ENCODE measurements at places on chromosomes 6 and 20.

DNA sequence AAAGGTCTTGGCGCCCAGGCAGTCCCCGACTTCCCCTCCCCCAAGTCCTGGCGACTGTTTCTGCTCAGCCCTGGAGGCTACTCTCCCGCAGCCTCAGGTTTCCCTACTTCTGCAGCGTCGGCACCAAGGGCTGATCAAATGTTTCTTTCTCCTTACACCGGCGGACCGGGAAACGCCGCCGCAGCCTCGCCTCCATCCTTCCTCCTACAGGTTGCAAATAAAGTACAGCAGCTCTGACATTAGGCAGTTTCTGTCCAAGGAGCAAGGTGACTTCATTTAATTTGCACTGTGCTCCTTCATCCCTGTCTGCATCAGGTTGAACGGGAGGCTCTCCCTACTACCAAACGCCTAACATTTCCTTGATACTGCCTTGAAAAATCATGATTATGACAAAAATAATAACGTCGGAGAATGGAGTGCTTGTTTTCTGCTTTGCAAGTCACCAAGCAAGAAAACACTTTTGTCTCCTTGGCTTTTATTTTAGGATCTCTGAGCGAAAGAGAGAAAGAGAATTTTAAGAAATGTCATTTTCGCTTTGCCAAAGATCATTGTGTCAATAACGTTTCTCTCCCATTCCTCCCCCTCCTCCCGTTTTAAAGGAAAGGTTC lies 1.0 kb downstream of the CLIC5 start:
- no peaks in the 10 kb centered on the region for H3K36me3 ChIP-seq
- DNase-seq = no peak
- no peak overlapping the region for H3K27ac ChIP-seq
- H3K4me3 ChIP-seq = peak overlapping the region; percentile 45

DNA sequence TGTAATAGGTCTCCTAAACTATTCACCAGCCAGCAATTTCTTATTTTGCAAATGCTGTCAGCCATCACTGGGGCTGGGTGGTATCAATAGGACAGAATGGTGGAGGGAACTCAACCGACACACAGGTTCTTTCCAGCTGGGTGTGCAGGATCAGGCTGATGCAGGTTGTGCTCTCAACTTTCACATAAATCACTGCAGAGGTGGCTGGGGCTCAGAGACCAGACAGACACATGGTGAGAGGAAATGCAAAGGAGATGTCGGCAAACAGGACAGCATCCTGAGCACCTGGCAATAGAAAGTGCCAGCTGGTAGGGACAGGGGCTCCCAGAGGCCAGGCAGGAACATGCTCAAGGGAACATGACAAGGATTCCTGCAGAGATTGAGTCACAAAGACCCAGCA lies 254.9 kb downstream of the SOD2 start:
- no peak overlapping the region for H3K27ac ChIP-seq
- no peak overlapping the region for H3K4me3 ChIP-seq
- no peak for DNase-seq
- H3K4me1 ChIP-seq = no peaks in the 10 kb centered on the region
- H3K27me3 ChIP-seq = no peaks in the 10 kb centered on the region

DNA sequence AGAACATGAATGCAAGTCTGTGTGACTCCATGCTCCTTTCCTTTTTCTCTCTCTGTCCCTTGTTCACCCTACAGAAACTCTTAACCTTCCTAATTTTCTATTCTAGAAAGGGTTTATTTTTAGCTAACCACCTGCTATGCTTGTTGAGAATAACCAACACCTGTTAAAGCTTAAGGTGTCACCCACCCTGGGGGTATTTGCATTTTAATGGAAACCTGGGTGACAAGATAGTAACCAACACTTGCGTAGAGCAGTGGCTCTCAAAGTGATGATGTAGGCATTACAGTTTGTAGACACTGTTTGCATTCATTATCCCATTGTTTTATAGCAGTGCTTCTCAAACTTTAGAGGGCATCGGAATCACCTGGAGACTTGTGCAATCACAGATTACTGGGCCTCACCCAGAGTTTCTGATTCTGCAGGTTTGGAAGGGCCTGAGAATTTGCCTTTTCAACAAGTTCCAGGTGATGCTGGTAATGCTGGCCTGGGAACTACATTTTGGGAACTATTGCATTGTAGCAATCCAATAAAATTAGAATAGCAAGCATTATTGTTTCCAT lies 114.4 kb upstream of the ARMC2 start:
- no peak for DNase-seq
- peaks cover 19% of the 10 kb centered on the region for H3K4me1 ChIP-seq
- no peaks in the 10 kb centered on the region for H3K27me3 ChIP-seq
- no peak overlapping the region for H3K4me3 ChIP-seq
- no peak overlapping the region for H3K27ac ChIP-seq

DNA sequence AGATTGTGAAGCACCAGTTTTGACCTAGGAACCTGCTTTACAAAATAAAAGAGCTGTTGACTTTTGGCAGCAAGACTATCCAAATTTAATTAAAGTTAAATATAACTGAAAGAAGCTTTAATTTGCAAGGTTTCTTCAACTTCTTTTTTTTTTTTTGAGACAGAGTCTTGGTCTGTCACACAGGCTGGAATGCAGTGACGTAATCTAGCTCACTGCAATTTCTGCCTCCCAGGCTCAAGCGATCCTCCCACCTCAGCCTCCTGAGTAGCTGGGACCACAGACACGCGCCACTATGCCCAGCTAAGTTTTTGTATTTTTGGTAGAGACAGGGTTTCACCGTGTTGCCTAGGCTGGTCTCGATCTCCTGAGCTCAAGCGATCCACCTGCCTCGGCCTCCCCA lies 13.7 kb upstream of the CSE1L start:
- H3K4me1 ChIP-seq = no peaks in the 10 kb centered on the region
- H3K4me3 ChIP-seq = no peak overlapping the region
- H3K27me3 ChIP-seq = no peaks in the 10 kb centered on the region
- peaks cover 80% of the 10 kb centered on the region for H3K36me3 ChIP-seq
- H3K27ac ChIP-seq = no peak overlapping the region

DNA sequence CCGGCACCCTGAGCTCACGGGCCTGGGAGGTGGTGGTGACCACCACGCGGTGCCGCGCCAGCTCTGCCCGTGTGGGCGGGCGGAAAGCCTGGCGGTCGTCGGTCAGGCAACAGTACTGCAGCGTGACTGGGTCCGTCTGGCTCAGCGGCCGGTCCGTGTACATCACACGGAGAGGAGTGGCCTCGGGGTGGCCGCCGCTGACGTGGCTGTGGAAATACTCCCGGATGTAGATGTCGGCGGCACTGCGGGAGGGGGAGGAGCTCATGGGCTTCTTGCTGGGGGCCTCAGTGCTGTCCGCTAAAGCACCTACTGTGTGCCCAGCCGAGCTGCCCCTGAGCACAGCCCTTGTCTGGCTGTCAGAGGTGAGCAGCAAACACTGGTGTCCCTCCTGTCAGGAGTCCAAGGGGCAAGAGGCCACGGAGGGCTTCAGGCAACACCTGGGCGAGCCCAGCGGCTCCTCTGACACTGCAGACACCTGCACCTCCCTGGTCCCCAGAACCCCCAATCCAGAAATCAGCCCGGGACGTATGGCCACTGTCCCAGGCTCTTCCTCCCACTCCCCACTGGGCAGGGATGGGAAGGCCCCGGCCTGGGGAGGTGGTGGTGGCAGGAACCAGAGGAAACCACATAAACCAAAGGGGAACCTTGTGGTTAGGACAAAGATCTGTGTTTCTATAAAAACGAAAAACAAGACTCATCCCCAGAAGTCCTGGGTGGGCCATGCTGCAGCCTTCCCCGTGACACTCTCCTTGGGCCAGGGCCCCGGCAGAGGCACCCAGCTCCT lies 6.5 kb downstream of the HELZ2 start:
- H3K27me3 ChIP-seq = no peaks in the 10 kb centered on the region
- peaks cover 1% of the 10 kb centered on the region for H3K4me1 ChIP-seq
- no peak for DNase-seq

- no peak overlapping the region for H3K27ac ChIP-seq
- H3K36me3 ChIP-seq = no peaks in the 10 kb centered on the region
- H3K4me3 ChIP-seq = no peak overlapping the region
These were observed 40.2 kb downstream of the MRPL14 start for GRCh38 chr6:44086931-44087574.

DNA sequence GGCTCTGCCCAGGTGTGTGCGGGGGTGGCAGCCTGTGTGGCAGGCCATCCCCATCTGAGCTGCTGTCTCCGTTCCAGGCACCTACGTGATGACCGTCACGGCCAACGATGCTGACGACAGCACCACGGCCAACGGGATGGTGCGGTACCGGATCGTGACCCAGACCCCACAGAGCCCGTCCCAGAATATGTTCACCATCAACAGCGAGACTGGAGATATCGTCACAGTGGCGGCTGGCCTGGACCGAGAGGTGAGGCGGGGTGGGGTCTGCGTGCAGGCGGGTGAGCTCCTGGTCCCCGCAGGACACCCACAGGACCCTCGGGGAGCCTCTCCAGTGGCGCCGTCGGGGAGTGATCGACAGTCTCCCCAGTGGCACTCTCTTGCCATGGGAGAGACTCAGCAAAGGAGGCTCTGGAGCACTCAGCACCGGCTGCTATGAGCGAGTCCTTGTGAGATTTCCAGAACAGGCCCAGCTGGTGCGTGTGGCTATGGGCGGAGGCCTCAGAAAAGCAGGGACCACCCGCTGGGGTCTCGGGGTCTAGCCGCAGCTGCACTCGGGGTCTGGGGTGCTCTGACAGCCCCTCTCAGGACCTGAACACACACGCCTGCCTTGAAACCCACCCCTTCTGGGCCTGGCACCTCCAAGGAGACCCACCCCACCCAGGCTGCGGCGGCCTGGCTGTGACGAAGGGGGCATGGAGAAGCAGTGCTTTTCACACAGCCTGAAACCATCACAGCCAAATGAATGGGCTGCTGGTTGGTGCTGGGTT lies 191.8 kb downstream of the TAF4 start:
- DNase-seq = no peak
- no peak overlapping the region for H3K27ac ChIP-seq
- no peaks in the 10 kb centered on the region for H3K36me3 ChIP-seq
- H3K4me1 ChIP-seq = no peaks in the 10 kb centered on the region

DNA sequence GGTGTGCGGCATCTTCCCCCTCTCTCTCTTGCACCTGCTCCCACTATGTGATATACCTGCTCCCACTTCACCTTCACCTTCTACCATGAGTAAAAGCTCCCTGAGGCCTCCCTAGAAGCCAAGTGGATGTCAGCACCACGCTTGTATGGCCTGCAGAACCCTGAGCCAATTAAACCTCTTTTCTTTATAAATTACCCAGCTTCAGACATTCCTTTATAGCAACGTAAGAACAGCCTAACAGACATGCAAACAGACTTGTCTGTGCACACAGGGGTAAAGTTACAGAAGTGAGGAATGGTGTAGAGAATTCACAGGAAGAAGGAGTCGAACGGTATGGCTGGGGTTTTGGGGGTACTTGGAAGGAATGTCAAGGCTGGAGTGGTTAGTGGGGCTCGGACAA lies 14.8 kb upstream of the TGM2 start:
- DNase-seq = no peak
- no peak overlapping the region for H3K27ac ChIP-seq
- H3K4me3 ChIP-seq = no peak overlapping the region
- no peaks in the 10 kb centered on the region for H3K27me3 ChIP-seq
- H3K36me3 ChIP-seq = no peaks in the 10 kb centered on the region

- no peak for DNase-seq
- H3K36me3 ChIP-seq = no peaks in the 10 kb centered on the region
- no peak overlapping the region for H3K4me3 ChIP-seq
These were observed 14.1 kb upstream of the TFAP2D start for GRCh38 chr6:50699051-50699775.

DNA sequence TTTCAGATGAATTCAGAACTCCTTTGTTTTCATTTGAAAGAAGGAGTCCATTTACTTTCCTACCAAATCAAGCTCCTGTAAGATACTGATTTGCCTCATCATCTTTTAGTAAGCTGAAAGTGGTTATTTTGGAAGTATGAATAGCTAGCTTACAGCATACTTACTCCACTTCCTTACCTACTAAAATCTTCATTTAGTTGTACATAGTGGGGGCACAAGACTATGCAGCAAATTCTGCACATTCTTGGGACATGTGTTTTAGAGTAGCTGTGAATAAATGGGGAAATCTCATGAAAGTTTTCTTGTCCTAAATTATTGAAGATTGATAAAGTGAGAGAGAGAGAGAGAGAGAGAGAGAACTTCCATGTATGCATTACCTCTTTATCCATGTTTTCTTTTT lies 256.3 kb downstream of the OGFRL1 start:
- H3K27me3 ChIP-seq = no peaks in the 10 kb centered on the region
- H3K27ac ChIP-seq = no peak overlapping the region
- no peaks in the 10 kb centered on the region for H3K4me1 ChIP-seq
- H3K4me3 ChIP-seq = no peak overlapping the region
- no peak for DNase-seq

DNA sequence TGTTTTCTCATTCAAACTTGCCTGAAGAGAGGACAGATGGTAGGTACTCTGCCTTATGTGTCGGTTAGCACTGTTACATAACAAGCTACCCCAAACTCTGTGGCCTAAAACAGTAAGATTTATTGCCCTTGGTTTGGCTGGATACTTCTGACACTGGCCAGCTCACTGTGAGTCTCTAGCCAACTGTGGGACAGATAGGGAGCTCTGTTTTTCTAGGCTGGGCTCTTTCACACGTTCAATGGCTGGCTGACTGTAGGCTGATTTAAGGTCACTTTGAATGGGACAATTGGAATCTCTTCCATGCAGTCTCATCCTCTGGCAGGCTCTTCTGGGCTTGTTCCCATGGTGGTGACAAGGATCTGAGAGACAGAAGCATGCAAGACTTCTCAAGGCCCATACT lies 39.4 kb upstream of the JAG1 start:
- H3K36me3 ChIP-seq = no peaks in the 10 kb centered on the region
- H3K27ac ChIP-seq = peak overlapping the region; percentile 15
- no peaks in the 10 kb centered on the region for H3K27me3 ChIP-seq
- no peak overlapping the region for H3K4me3 ChIP-seq

DNA sequence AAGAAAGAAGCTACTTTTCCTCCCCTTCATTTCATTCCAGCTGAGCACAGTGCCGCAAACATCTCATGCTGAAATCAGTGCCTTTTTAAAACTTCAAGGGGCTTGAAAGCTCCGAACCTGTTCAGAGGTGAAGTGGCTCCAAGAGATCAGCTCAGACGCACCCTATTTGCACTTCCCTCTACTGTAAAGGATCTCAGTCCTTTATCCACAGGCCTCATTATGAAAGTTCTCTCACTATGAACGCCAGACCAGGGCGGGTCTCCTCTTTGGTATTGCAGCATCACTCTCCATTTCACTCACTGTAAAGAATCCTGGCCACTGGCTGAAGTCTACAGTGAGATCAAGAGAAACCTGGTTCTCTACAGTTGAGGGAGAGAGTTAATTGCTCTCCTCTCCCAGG lies 232.7 kb upstream of the POU3F2 start:
- H3K36me3 ChIP-seq = no peaks in the 10 kb centered on the region
- no peak overlapping the region for H3K27ac ChIP-seq
- H3K4me3 ChIP-seq = no peak overlapping the region
- DNase-seq = no peak
- H3K27me3 ChIP-seq = no peaks in the 10 kb centered on the region

DNA sequence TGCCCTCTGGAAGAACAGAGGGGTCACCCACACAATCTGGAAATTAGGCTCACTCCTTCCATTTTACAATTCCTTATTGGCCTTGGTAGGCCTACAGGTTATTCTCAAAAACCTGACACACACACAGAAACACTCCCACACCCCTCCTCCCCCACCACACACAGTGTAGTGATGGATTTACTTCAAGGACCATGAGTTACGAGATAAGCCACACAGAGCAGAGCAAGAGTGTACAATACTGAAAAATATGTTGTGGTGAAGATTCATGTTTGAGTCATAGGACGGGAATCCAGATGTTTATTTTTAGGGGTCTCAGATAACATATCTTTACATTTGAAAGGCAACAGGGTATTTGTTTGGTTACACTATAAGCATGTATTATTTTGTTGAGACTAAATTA lies 291.9 kb downstream of the PLCB1 start:
- no peaks in the 10 kb centered on the region for H3K4me1 ChIP-seq
- no peak overlapping the region for H3K27ac ChIP-seq
- DNase-seq = no peak
- H3K36me3 ChIP-seq = no peaks in the 10 kb centered on the region
